Effector memory CD4-positive, alpha-beta T cell (primary cell): ENCODE measurements at places on chromosomes 7 and 10.
A peak's percentile ranks its signal among the peaks of the same experiment; 100 is the strongest.

DNA sequence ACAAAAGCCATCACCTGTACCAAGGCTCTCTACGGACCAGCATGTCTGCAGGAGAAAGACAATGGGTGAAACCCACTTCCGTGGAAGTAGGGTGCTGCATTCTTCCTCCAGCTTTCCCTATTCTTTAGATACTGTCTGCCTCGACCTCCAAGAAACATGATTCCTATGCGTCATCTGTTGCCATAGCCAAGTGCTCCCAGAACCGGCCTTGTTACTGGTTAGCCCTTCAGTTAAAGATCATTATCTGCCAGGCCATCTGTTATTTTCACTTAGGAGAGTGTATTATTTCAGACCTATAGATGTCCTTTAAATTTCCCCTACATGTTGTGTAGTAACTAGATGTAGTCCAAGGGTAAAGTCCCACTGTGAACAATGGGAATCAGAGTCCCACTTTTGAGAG is 89.0 kb upstream of the KIAA1217 start:
- no peak for DNase-seq

- no peak for DNase-seq
These were observed 793.0 kb upstream of the IGFBP3 start for GRCh38 chr7:46713868-46714596.

GRCh38 chr10:80296942-80297341 is 7.5 kb upstream of the MAT1A start:
- no peak for DNase-seq

- DNase-seq, result no peak
These were observed 88.1 kb upstream of the DDC start for GRCh38 chr7:50653126-50653864.

- no peak for DNase-seq
These were observed 149.4 kb upstream of the ASAH2 start for GRCh38 chr10:50400694-50401093.

DNA sequence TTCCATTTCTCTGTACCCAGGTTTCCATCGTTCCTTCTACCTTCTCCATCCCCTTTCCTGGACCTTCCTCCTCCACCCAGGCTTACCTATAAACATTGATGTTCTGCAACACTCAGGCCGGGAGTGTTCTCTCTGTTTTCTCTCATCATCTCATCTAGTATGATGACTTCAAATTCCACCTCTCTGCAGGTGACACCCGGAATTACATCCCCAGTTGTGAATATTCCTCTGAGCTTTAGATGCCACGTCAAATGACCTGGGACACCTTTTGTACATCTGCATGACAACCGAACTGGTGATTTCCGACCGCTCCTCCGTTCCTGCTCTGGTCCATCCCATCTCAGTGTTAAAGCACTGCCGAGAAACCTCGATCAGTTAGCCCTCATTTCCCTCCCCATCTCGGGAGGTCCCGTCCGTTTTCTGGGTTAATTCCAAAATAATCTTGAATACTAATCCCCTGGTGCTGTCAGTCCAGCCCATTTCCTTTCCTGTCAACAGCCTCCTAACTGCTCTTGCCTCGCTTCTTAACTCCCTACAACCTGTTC is 76.7 kb upstream of the SAMD8 start:
- DNase-seq, result no peak

DNA sequence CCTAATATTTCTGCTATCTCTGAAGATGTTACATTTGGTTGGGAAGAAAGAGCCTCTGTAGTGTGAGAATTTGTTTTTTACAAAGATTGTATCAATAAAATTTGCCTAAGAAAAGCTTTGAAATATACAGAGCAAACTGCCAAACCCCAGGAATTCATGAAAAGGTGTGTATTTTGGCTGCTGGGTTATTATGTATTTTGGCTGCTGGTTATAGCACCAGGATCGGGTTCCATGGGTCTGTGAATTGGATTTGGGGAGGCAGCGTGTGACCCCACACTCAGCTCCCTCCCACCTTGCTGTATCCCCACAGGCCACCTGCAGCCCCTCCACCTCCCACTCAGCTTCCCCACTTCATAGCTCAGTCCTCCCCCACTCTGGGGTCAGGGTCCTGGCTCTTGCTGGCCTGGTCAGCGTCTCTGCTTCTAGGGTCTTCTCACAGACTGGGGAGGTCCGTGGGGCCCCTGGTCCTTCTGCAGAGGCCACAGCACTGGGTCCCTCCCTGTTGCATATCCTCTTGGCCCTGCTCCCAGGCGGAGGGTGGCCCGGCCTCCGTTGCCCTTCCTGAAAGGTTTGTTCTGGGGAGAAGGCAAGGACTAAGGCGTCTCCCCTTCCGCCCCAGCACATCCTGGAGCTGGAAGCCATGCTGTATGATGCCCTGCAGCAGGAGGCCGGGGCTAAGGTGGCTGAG is 24.0 kb upstream of the DPYSL4 start:
- DNase-seq, result no peak

GRCh38 chr7:51228386-51228958 is 88.1 kb downstream of the COBL start:
- DNase-seq, result no peak

GRCh38 chr10:71486484-71487114 is 89.9 kb downstream of the CDH23 start:
- DNase-seq, result peak; percentile 11

DNA sequence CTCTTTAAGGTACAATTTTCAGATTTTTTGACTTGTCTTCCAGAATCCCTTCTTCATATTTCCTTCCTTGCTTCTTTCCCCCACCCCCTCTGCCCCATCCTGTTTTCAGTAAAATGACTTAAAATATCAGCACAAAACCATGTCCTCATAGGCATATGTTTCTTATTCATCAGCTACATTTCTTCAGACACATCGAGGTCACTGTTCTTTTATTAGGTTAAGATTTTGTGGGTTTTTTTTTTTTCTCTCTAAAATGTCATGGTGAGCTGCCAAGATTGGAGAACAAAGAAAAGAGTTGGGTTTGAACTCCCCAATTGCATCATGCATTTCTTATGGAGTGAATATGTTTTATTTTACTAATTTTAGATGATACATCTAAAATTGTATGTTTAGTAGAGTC is 35.8 kb downstream of the LAMB4 start:
- DNase-seq, result no peak

GRCh38 chr10:111481261-111481826 is 404.5 kb downstream of the ADRA2A start:
- DNase-seq, result no peak

DNA sequence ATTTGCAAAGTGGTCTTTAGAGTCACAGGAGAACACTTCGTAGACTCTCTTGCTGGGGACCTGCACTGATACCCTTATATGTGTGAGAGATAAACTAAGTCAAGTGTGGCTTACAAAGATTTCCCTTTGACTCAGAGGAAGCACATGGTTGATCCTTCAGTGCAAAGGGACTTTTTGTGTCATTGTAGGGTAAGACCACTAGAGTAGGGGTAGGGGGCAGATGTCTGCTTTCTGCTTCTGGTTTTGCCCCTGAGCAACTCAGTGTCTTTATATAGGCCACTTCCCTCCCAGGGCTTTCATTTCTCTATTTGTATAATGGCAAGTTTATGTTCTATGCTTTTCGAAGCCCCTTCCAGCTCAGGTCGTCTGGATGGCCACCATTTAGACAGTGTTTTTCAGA is 281.7 kb downstream of the SORCS3 start:
- no peak for DNase-seq

DNA sequence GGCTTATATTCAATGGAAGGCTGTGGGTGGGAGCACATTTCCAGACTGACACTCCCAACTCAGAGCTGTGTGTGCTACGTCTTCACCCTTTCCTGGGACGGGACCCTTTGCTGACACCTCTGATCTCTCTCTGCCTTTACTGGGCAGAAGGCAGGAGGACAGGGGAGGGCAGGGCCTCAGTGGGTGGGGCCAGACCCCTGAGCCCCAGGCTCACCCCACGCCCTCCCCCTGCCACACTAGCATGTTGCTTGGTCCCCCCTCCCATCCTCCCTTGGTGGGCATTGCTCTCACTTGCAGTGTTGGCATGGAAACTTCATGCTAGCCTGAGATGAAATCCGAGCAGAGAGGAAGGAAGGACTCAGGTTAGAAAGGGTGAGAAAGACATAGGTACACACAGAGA is 18.4 kb downstream of the TMEM273 start:
- DNase-seq, result no peak

- DNase-seq, result no peak
These were observed 29.9 kb downstream of the CALML5 start for GRCh38 chr10:5469353-5470061.

- no peak for DNase-seq
These were observed 11.3 kb downstream of the MKI67 start for GRCh38 chr10:128114901-128115300.

DNA sequence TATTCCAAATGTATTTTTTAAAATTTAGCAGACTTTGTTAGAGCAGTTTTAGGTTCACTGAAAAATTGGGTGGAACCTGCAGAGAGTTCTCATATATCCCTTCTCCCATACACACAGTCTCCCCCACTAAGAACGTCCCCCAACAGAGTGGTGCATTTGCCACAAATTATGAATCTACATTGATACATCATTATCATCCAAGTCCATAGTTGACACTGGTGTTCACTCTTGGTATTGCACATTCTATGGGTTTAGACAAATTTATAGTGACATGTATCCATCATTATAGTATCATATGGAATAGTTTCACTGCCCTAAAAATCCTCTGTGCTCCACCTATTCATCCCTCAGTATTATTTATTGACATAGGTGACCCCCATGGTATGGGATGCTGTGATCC is 97.3 kb upstream of the AFAP1L2 start:
- DNase-seq, result no peak

DNA sequence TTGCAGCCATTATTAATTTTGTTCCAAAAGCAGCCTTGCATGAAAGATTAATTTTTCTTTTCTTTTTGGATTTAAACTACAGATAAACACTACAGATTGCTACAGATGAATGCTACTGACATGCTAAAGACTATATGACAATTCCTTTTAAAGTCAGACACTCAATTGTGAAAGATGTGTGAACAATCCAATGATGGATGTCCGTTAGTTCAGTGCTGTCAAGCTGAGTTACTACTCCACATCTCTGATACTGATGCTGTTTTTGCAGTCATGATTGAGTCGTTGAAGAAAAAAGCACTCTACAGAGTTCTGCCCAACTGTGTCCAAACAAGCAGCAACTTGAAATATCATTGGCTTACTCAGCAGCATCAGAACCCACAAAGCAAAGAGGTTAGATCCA is 146.8 kb downstream of the OTUD1 start:
- DNase-seq, result no peak

DNA sequence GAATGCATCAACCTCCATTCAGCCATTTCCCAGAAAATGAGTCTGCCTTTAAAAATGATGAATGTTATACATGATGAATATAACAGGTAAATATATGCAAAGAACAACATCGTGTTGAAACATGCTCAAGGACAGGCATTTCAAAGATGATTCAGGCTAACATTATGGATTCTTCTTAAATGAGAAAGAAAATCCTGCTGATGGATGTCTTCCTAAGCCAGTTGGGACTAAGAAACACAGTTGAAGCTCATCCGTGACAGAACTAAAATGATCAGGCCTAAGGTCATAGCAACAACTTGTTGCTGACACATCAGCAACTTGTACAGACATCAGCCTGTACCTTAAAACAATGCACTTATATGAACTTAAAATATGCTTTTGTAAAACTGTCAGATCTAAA is 267.9 kb downstream of the MAGI2 start:
- DNase-seq, result no peak

- no peak for DNase-seq
These were observed 165.2 kb downstream of the PTEN start for GRCh38 chr10:88028654-88029053.

DNA sequence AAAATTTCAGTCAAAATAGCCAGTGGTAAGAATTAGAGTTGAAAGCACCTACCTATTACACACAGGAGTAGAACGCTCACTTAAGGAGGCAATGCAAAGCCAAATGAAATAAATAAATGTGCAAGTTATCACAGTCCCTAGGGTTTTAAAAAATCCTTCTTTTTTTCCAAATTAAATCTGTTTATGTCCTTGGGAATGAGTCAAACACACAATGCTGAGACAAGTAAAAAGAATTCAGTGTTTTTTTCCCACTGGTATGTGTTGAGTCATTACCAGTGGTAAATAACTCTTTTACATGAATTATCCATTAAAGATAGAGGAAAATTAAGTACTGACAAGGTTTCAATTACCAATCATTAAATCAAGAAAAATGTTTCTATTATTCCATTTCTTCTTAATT is 438.6 kb downstream of the TNS3 start:
- DNase-seq, result no peak

- no peak for DNase-seq
These were observed 13.0 kb downstream of the EN2 start for GRCh38 chr7:155470686-155471638.

GRCh38 chr7:45217358-45217757 is 59.8 kb downstream of the RAMP3 start:
- no peak for DNase-seq

- no peak for DNase-seq
These were observed 11.3 kb downstream of the KAT6B start for GRCh38 chr10:74837743-74838142.

DNA sequence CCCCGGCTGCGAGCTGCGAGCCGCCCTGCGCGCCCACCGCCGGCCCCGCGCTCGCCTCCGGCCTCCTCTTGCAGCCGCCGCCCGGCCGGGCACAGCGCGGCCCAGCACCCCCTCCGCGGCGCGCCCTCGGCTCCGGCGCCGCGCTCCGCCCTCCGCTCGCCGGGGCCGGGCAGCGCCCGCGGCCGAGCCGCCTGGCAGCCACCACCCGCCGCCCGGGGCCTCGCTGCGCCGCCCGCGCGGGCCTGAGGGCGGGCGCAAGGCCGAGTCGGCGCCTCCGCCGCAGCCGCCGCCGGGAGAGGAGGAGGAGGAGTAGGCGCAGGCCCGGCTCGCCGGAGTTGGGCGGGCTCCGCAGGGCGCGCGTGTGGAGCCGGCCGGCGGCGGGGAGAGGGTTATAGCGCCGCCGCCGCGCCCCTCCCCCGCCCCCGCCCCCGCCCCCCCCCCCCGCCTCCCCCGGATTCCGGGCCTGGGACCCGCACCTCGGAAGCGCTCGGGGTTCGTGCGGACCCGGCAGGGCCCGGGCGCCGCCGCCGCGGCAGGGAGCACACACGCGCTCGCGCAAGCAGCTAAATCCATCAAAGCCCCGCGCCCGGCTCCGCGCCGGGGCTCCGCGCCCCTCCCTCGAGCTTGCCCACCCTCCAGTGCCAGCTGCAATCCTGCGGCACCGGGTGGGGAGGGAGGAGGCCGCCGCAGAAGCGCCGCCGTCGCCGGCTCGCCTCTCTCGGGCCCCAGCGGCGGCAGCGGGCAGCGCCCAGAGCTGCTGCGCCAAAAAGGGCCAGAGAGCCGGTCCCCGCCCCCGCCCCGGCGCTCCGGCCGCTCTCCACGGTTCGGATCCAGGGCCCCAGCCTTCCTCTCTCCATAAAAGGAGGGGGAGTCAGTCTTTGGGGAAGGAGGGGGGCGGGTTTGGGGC is at the start of gene PDGFA:
Gene PDGFA (minus strand): TSS at position 363 of the 907 bp plus-strand sequence. CDS start 845 bp downstream, outside the sequence.
- DNase-seq, result no peak
